DMS 273 treated with DMSO at 0.1 percent for 48 hours (cell line): ENCODE measurements at places on chromosomes 5 and 9.

GRCh38 chr5:54580997-54581811 lies 63.6 kb downstream of the SNX18 start:
- DNase-seq: no peak

GRCh38 chr9:91428927-91429351 lies 5.3 kb upstream of the NFIL3 start:
- no peak for DNase-seq

GRCh38 chr9:127883959-127884358 lies 6.5 kb upstream of the AK1 start:
- no peak for DNase-seq

- no peak for DNase-seq
Observed at GRCh38 chr9:78606001-78606379, 309.1 kb downstream of the PSAT1 start.
